RKO (cell line): ENCODE measurements at places on chromosomes 16 and 17.

DNA sequence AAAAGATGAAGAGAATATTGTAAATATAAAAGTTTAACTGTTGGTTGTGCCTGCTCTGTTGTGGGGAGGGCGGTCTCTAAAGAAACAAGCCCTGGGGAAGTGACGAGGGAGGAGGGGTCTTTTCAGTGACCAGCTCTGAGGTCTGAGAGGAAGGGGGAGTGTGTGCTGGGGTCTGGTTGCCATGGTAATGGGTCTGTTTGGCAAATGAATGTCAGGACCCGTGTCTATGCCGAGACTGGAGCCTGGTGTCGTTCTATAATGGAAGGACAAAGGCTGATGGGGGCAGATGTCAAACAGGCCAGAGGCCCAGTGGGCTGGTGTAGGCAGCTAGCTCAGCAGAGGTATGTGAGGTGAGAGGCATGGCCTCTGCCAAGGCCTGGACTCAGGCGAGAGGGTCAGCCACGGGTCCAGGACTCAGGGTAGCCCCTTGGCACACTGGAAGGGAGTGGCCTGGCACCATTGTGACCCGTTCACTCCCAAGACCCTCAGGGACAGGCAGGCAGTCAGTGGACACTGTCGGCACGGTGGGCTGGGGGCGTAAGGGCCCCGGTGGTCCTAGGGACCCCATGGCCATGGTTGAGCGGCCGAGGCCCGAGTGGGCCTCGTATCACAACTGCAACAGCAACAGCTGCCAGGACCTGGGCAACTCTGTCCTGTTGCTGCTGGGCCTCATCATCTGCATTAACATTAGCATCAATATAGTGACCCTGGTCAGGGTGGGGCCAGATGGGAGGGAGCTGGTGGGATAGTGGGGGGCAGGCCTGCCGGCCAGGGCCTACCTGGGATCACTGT is at the start of gene SPEM1:
TSS of gene SPEM1 (plus strand) at position 506 of the 792 bp plus-strand sequence. CDS start at position 567, 61 bp downstream.
- DNase-seq, result no peak

DNA sequence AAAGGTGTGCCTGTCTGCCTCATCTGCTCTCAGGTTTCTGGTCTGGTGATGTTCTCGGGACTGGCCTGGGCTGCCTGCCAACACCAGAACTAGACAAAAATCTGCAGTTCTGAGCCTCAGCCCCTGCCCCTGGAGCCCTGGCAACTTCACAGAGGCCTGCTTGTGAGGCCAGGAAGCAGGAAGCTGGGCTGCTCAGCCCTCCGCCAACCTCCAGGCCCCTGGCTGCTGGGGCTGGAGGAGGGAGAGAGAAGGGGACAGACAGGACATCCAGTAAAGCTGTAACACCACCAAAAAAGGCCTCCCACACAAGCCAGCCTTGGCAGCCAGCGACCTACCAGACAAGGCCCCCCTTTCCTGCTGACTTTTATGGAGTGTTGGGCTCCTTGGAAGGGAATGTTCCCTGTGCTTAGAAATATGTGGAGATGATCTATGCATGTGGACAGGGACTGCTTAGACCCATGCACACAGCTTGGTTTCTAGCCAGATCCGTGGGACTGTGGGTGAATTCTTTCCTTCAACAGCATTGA is 157.6 kb downstream of the XYLT1 start:
- DNase-seq, result no peak

DNA sequence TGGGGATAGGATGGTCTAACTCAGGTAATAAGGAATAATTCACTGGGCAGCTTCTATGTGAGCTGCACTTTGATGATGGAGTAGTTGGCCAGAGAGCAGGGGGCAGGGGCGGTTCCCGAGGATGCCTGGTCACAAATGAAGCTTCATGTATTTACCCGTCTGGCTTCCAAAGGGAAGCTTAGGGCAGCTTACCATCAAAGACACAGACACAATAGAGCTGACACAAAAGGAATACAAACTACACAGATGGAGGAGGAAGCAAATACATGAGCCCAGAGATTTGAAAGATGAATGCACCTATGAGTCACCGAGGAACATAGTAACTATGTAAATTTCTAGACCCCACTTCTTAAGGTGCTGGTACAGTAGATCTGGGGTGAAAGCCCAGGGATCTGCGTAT is 8.7 kb upstream of the EMP2 start:
- no peak for DNase-seq

GRCh38 chr17:53100126-53100525 is 722.6 kb upstream of the KIF2B start:
- no peak for DNase-seq

GRCh38 chr16:3321816-3322215 is 16.5 kb downstream of the ZNF75A start:
- DNase-seq, result no peak

DNA sequence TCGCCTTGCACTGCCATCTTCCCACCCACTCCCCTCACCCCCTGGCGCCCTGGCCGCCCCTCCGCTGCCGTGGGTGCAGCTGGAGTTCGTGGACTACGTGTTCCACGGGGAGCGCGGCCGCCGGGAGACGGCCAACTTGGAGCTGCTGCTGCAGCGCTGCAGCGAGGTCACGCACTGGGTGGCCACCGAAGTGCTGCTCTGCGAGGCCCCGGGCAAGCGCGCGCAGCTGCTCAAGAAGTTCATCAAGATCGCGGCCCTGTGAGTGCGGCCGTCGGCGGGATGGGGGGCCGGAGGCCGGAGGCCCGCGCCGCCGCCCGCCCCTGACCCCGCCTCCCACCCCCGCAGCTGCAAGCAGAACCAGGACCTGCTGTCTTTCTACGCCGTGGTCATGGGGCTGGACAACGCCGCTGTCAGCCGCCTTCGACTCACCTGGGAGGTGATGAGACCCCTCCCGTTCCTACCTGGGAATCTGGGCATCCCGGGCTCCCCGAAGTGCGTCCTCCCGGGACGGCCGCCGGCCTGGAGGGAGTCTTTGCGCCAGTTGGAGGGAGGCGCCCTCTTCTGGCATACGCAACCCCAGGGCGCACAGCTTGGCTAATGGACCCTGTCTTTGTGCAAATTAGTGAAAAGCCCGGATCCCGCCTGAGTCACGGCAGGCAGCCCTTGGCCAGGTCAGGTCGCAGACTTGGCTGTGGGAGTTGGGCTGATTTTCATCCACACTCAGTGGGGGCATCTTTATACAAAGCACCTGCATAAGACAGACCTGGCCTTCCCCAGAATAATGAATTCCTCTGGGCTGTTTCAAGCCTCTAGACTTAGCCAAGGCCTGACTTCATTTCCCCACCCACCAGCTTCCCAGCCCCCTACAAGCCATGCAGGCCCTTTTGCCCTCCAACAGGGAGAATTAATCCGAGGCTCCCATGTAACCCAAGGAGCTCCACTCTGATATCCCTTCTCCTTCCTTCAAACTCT is 14.3 kb downstream of the RAPGEFL1 start:
- DNase-seq, result no peak
